ENCODE measurements at places on chromosomes 16 and 17. TPM values are rescaled to one million over a fixed set of nuclear protein-coding genes. Genes with fewer than 3 reads are reported as not detected.

DNA sequence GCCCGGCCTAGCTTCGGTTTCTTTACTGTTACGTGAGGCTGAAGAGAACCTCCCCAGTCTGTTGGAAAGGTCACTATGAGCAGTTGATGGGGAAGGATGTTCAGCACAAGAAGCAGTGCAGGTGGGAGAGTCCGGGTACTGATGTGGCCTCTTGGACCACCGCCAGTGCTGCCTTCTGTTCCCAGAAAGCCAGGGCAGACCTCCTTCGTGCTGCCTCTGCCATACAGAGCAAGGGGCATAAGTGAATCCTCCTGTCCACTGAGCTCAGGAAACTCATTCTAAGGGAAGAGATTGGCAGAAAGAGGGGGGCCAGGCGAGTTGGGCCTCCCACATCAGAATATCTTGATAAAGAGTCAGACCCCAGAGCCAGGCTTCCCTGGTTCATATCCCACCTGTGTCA is 3.7 kb downstream of the PPP4C start:
- DNase-seq = no peak

GRCh38 chr16:66847533-66848067 is 3.4 kb downstream of the CA7 start:
- no peak for DNase-seq

DNA sequence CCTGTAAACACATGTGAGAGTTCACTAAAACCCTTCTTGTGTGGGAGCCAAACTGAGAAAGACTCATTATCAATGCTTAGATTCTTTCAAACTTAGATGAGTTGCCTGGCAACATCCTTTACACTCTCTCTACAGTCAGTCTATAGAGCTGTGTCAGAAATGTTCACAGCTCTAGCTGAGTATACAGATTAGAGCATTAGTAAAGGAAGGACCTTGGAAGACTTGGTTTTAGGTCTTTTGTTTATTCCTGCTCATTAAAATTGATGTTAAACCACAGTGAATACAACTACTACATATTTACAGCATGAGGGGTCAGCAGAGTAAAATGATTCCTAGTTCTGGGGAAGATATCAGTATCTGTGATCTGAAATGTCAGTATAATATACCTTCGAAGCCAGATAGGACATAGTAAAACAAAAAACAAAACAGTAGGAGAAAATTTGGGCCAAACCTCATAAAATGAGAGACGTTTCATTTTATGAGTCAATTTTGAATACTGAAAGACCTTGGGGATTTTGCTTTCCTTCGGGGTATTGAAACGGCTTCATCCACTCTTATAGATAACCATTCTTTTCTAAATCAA is 186.0 kb downstream of the TANC2 start:
- peak; percentile 79 for DNase-seq

- no peak for DNase-seq
Measured at GRCh38 chr17:29665481-29665810, 42.7 kb upstream of the CORO6 start.

DNA sequence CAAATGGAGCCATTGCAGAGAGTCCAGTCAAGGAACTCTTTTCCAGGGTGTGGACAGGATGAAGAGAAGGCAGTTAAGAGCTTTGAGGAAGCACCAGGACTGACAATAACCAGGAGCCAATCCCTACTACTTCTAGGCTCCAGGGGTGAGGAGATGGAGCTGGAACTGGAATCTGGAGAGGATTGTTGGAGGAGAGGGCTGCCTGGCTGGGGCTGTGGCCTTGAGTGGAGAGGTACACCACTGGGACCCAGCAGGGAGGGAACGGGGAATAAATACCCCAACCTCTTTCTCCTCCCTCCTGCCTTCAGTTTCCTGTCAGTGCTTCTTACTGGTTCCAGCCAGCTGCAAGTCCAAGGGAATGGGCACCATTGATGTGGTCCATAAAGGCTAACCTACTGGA is 32.2 kb upstream of the TMEM220 start:
- DNase-seq = no peak

The ATP2C2 gene
- 5.7 TPM for total RNA-seq

The TBCD gene
- total RNA-seq = 40.4 TPM

The NFAT5 gene
- total RNA-seq = 45.6 TPM

DNA sequence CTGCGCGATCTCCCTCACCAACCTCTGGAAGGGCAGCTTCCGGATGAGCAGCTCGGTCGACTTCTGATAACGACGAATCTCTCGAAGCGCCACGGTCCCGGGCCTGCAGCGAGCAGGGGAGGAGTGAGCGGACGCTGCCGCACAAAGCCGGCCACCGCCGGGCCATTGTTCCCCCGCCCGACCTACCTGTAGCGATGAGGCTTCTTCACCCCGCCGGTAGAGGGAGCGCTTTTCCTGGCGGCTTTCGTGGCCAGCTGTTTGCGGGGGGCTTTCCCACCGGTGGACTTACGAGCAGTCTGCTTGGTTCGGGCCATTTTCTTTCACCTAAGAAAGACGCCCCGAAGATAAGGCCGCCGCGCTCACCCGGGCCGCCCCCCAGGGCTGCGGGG is 5.8 kb upstream of the UNK start:
- DNase-seq = no peak

The TMEM238L gene
- total RNA-seq = not detected

DNA sequence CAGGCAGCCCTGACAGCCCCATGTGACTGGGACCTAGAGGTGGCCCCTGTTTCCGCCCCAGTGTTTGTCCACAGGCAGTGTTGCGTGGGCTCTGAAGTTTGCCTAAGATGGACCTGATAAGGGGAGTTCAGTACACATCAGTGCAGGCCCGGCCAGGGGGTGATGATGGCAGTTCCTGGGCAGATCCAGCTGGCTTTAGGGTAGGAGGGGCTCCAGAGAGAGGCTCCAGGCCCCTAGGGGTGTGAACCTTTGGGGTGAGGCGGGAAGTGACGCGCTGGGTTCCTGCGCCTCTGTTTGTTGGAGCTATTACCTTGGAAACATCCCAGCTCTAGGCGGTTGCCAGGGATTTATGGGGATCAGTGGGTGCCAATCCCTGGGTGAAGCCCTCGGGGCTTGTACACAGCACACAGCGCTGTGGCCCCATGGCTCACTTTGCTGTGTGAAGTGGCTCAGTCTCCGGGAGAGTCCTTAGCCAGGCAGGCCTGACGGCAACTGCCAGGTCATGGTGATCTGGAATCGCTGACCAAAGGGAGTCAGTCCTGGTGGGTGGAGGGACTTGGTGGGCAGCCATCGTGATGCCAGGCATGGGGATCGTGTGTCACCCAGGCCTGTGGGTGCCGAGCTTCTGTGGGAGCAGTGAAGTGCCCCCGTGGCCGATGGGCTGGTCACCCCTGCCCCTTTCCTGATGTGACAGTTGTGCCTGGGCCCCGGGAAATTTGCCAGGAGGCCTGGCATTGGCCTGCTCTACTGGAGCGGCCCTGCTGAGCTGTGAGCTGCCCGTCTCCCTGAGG is 146.1 kb downstream of the SEC14L1 start:
- DNase-seq = peak; percentile 79

DNA sequence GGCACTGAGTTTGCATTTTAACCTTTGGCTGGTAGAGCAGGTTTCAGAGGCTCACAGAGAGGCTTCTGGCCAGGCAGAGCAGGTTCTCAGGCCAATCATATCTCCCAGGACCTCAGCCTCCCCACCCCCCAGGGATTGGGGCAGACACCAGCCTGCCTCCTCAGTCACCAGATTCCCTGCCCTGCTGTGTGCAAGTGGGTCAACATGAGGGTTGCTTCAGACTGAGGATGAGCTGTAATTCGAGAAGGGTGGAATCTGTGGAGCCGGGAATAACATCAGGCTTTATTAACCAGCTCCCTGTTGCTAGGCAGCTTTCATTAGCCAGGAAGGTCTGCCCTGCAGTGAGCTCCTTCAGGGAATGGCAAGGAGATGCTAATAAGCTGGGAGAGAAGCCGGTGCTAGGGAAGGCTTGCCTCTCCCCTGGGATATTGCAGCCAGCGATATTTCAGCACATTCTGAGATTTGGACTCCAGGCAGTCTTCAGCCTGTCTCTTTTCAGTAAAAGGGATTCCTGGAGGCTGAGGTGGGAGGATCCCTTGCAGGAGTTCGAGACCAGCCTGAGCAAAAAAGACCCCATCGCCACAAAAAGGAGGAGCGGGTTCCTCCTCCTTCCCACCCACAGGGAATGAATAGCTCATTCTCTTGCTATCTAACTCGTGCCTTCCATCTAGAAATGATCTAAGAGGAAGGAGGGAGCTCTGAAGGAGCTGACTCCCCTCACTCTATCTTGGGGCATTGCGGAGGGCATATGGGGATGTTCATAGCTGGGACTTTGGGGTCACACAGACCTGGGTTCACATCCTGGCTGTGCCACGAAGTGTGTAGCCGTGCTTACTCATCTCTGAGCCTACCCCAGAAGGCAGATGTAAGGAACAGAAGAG is 10.7 kb downstream of the SGSM2 start:
- peak; percentile 78 for DNase-seq

DNA sequence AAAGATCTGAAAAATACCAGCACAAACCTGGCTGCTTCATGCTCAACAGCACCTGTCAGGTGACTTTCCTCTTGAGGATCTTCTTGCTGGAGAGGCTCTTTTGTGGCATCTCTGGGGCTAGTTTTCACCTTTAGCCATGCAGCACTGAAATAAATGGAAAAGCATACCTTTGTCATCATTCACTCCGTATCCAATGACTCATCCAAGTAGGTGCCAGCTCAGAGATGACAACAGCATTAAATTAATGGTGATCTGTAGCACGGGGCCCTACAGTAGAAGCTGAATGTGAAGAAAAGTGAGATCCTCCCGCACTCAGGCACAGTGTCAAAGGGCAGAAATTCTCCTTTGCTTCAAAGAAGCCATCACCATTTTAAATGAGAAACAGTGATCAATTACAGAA is 32.2 kb downstream of the KIAA0753 start:
- DNase-seq = no peak

- no peak for DNase-seq
Measured at GRCh38 chr16:11734025-11734652, 8.5 kb downstream of the TXNDC11 start.

GRCh38 chr17:33978889-33979288 is 276.2 kb upstream of the CCL2 start:
- peak; percentile 36 for DNase-seq

DNA sequence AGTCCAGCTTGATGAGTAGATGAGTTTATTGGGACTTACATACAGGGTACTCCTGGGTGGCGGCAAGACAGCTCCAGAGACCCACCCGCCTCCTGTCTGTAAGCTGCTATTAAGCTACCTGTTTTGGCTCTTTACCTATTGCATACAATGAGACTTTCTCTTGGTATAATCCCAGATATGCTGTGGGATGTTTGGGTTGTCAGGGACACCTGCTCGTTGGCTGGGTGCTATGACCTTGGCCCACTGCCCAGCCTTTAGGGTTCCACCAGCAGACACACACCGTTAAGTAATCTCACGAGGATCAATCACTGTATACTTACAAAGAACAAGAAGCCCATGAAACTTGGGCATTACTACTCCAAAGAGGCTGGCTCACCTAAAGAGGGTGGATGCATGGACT is 116.4 kb downstream of the NPIPB5 start:
- no peak for DNase-seq

GRCh38 chr16:46629331-46630219 is 8.4 kb upstream of the SHCBP1 start:
- DNase-seq = peak; percentile 24

- DNase-seq = no peak
Measured at GRCh38 chr17:29616300-29617048, 6.2 kb downstream of the CORO6 start.

The HOXB5 gene
- total RNA-seq = not detected

DNA sequence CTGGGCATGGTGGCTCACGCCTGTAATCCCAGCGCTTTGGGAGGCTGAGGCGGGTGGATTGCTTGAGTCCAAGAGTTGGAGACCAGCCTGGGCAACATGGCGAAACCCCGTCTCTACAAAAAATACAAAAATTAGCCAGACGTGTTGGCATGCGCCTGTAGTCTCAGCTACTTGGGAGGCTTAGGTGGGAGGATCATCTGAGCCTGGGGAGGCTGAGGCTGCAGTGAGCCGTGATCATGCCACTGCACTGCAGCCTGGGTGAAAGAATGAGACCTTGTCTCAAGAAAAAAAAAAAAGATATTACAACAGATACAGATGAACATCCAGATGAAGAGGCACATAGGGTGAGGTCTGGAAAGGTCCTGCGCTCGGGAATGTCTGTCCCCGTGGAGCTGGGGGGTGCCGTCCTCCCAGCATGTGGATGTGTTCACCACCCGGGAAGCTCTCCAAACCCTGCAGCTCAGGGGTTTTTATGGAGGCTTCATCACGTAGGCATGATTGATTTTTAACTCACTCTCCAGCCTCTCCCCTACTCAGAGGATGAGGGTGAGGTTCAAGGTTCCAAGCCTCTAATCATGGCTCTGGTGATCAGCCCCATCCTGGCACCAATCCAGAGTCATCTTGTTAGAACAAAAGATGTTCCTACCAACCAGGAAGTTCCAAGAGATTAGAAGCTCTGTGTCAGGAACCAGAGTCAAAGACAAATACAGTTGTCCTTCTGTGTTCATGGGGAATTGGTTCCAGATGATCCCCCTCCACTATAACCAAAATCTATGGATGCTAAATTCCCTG is 85.0 kb upstream of the DNAJA2 start:
- no peak for DNase-seq

Measured in tongue (tissue), 3 donors.